ENCODE measurements at places on chromosomes 3 and 15.

DNA sequence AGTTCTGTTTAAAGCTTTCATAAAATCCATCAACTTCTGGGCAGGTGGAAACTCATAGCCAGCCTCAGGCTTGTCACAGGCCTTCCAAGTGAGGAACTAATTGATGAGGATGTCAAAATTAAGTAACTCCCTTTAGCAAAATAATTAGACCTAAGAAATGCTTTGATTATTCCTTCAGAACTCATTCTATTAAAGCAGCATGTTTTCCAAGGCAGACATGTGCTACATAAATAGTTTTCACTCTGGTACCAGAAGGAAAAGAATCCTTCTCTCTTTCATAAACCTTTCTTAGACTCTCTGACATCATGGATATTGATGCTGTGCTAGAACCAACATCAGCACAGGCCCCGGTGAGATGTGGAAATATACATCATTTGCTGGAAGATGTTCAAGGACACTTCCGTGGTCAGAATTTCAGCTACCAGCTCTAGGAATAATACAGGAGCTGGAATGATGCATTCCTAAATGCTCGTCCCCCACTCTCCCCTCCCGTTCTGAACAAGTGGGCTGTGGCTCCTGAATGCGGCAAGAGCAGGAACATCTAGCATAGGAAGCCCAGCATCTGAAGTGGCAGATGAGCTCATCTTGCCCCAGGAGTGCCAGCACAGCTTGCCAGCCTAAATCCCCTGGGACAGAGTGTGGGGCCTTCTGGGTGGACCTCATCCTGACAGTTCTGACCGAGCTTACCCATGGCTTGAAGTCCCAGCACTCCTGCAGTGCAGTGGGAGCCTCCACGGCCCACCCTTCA, 82.4 kb downstream of the WWTR1 start:
- no peak for DNase-seq

DNA sequence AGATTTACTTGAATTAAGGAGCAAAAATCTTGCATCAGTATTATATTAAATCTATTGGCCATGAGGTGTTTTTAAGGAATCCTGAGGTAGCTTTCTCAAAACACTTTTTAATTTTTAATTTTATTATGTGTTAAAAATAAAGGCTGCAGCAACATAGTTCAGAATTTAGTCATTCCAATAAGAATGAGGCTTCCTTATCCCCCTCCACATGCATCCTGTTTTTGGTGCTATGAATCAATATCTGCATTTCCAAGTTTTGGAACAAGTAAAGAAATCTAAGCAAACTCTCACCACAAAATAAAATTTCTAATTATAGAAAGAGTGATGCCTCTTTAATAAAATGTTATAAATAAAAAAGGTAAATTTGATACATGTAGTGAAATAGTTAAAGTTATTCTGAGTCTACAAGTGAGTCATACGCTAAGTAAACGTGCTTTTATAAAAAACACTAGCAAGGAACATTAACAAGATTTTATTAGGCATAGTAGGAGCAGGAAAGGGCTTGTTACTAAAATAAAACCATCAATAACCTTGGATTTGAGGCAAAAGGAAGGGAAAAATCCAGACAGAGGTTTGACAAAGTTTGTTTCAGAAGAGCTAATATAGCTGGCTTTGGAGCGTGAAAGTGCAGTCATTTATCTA, 1218.0 kb downstream of the NSUN3 start:
- no peak for DNase-seq

DNA sequence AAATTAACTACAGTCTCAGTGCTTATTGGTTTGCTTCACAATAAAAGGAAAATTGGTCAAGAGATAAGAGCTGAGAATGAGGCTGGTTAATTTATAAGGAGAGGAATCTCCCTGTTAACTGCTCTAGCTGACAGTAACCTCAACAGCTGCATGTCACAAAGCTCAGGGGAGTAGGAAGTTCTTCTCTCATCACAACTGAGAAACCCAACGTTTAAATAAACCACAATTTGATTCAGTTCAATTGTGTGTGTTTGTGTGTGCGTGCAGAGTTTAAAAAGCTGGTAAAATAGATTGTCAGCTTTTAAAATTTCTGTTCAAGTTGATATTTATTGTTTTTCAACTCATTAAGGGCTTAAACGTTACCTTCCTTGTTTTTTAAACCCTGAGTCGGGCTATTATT, 3.5 kb upstream of the TGFBR2 start:
- no peak for DNase-seq

GRCh38 chr3:51539291-51539941, 897 bp downstream of the RAD54L2 start:
- DNase-seq: peak; percentile 46

DNA sequence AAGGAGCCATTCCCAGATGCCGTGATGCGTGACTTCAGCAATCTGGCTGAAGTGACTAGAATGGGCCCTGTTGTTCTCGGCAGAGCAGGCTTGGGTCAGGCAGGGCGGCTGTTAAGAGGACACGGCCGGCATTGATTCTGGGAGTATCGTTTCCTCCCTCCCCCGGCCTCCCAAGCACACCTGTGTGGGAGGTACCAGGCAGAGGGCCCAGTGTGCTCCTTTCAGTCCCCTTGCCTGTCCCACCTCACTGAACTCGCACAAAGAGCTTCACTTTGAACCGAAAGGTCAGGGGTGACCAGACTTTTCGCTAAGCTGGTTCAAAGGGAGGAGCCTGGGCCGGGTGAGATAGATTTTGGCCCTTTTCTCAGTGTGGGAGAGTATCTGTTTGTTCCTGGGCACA, 92.7 kb downstream of the CEMIP start:
- DNase-seq: no peak

DNA sequence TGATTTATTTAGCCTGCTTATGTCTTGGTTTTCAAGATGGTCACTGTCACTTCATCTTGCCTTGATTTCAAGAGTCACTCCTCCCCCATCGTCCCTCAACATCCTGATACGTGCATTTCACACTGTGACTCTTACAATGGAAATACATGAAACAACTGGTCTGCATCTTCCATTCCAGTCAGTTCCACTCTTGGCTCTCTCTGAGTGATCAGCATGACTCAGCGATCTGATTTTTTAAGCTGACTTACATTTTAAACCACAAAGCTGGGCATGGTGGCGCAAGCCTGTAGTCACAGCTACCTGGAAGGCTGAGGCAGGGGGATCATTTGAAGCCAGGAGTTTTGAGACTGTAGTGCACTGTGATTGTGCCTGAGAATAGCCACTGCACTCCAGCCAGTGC, 271.2 kb upstream of the ROPN1 start:
- no peak for DNase-seq

GRCh38 chr3:86856711-86857110, 134.2 kb downstream of the VGLL3 start:
- DNase-seq: no peak

- no peak for DNase-seq
These were observed 2.8 kb downstream of the PLSCR2 start for GRCh38 chr3:146466604-146467003.

DNA sequence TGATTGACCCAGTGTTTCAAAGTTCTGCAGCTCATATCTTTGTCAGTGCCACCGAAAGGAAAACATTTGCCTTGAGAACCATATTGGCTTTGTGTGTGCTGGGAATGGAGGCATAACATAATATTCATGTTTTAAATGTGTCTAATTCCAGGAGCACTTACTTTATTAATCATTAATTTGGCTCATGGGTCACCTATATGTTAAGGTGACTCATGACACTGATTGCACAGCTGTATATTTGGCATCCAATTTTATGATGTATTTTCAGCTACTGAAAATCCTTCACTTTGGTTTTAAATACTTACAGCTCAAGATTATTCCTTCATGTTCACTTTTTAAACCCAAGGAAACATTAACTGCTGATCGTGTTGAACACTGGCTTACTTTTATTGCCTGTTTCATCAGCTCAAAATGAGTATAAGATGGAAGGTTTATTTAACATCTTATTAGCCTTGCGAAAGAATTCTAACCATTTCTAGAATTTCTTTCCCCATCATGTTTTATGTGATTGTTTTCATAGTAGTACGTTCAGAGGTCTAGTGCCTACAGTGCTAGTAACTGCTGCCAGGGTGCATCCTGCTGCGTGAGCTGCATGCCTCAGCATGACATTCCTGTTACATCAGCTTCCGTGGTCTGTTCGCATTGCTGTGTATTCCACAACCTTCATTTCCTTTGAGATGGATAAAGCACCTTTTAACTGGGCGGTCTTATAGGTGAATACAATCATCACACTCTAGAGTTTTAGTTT, 63.7 kb downstream of the LRCH3 start:
- no peak for DNase-seq

DNA sequence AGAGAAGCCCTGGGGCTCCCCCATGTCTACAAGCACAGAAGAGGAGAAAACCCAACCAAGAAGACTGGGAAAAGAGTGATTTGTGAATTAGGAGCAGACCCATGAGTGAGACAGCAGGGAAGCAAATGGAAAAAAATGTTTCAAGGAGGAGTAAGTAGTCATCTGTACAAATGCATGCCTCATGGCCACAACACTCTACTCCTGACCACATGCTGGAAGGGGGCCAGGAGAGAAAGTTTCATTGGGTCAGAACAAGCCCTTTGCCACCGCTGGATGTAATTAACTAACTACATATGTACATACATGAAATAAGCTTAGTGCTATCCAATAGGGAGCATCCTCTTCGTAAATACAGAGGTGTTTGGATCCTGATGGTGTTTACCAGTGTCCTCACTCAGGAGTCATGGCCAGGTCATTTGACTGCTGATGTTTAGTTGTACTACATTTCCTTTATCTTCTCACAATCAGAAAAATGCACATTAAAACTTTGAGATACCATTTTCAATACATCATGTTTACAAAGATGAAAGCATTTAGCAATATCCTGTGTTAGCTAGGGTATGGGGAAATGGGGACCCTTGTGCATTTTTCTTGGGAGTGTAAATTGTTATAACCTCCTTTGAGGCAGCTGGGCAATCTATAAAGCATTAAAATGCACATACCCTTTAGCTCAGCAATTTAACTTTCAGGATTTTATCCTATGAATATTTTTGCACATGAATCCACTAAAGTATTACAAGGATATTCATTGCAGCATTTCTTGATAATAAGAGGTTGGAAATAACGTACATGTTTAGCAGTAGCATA, 27.1 kb downstream of the CLRN1 start:
- no peak for DNase-seq

DNA sequence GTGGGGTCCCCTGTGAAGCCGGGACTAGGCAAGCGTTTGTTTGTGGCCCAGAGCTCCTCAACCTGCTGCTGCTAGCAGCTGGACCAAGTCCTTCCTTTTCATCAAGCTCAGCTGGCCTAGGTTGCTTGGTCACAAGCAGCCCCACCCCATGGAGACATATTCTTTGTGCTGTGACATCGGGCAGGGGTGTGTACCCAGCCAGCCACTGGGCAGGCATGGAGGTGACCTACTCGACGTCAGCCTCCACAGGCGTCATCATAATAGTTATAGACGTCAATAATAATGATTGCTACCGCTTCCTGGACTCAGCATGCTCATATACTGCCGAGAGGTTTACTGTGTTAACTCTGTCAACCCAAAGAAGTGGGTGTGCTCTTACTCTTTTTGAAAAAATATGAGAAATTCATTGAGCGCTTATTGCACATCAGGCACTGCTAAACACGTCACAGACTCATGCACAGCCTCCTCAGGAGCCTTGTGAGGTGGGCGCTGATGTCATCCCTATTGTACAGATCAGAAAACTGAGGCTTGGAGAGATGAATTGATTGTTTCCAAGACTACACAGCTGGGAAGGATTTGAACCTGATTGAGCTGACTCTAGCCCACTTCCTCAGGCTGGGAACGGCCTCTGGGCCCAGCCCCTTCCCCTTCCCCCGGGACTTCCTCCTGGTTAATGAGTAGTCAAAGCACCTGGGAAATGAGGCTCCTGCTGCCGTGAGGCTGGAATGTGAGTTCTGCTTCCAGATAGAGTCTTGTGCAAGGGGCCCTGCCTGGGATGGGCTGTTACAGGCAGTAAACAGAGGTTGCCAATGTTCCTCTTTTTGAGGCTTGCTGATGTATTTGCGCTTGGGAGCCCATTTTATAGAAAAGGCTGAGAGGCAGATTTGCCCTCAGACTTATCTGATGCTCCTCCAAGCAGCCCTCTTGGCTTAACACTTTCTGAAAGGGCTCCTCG, 16.2 kb downstream of the SLC6A6 start:
- no peak for DNase-seq

DNA sequence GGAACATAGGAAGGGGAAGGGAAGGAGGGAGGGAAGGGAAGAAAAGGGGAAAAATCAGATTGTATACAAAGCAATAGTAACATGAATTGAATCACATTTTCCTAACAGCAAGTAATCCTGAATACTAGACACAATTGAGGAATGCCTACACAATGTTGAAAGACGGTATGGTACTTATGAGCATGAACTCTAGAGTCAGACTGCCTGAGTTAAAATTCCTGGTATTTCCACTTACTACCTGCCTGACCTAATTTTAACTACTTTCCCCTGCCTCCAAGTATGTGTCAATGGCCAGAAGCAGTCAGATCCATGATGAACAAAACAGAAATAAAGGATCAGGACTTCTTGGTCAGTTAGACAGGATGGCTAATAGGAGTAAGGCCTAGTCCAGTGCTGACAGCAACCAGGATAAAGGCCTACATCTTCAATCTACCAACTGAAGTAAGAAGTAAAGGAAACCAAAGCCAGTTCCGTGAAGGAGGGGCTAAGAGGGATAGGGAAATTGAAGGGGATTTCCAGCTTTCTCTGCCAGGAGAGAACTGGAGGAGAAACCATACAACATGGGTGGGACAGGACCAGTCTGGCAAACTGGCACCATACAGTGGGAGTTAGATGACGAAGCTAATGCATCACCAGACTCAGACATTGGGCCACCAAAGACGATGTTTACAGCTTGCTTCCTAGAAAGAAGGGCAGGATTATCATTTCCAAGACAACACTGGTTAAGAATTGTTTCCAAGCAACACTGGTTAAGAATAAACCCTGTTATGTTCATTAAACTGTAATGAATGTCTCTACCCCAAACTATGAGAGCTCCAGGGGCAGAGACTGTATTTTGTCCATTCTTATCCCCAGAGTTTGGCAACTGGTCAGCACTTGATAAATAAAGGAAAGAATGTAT, 151.6 kb upstream of the UBE2E2 start:
- no peak for DNase-seq
